Dermis blood vessel endothelial cell (primary cell): ENCODE measurements at places on chromosomes 5 and 9.

GRCh38 chr5:125150041-125150669 lies 403.7 kb upstream of the ZNF608 start:
- no peak for DNase-seq

- DNase-seq, result no peak
Observed at GRCh38 chr5:54894957-54895815, 90.2 kb downstream of the ESM1 start.

- no peak for DNase-seq
Observed at GRCh38 chr5:120942596-120943350, 478.7 kb downstream of the PRR16 start.

- DNase-seq, result no peak
Observed at GRCh38 chr5:158621391-158621790, 478.3 kb downstream of the EBF1 start.

DNA sequence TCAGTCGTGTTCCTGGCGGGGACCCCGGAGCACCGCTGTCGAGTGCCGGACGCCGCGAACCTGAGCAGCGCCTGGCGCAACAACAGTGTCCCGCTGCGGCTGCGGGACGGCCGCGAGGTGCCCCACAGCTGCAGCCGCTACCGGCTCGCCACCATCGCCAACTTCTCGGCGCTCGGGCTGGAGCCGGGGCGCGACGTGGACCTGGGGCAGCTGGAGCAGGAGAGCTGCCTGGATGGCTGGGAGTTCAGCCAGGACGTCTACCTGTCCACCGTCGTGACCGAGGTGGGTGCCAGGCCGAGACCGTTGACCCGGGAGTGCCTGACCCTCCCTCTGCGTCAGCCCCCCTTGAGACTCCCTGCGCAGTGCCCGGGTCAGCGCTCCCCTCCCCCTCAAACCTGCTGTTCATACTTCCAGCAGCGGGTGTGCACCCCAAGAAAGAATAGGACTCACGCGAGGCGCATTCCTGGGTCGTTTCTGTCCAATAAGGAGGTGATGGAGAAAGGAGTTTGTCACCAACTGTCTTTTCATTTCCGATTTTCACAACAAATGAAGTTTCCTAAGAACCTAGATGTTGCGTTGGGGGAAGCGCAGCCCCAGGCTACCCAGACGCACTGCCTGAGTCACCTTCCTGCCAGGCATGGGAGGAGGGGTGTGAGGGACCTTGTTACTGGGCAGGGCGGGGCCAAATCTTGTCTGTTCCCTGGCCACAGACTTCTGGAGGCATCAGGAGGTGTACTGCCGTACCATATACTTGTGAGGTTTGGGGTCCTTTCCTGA lies 722 bp downstream of the SLC22A4 start:
- peak; percentile 94 for DNase-seq

- no peak for DNase-seq
Observed at GRCh38 chr5:145996135-145996534, 59.8 kb downstream of the SH3RF2 start.

GRCh38 chr5:103259705-103260355 lies 1.3 kb downstream of the MACIR start:
- no peak for DNase-seq

GRCh38 chr5:74031536-74031935 lies 405.5 kb downstream of the ARHGEF28 start:
- DNase-seq, result no peak

DNA sequence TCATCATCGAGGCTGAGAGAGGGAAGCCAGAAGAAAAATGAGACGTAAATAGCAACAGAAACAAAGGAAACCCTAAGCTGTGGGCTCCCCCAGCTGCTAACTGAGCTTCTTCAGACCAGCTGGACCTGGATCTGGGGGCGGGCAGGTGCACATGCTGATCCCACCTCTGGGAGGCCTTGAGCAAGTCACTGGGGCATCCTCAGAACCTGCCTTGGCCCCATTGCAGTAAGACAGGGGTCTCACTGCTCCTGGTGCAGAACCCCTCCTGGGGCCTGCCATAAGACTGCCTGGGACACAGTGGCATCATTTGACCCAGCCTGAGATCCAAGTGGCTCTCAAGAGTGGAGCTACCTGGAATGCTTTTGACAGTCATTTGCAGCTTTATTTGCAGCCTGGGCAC lies 77.4 kb downstream of the PHF2 start:
- DNase-seq, result no peak

- DNase-seq, result no peak
Observed at GRCh38 chr9:15154677-15155076, 152.3 kb downstream of the TTC39B start.

- no peak for DNase-seq
Observed at GRCh38 chr5:20369518-20369885, 381.5 kb upstream of the CDH18 start.

DNA sequence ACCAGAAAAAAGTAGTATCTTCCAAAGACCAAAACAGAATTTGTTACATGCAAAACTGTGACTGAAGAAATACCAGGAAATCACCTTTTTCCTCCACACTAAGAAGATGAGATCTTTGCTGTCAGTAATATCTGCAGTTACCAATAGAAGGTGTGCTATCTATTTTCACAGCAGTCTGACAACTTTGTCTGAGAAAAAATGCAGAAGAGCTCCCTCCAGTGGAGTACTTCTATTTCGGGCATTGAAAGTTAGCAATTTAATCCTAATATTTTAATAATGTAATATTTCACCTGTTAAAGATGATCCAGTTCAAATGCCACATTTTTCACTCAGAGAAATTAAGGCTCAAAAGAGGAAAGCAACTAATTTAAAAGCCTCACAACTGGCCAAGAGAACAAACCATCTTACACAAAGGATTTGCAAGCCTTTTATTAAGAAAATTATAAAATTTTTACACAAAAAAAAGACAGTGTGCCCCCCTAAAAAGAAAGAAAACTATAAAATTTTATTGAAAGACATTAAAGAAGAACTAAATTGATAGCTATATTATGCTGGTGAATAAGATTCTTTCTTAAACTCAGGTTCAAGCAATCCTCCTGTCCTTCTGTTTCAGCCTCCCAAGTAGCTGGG lies 50.6 kb downstream of the DEPDC1B start:
- DNase-seq, result peak; percentile 60

DNA sequence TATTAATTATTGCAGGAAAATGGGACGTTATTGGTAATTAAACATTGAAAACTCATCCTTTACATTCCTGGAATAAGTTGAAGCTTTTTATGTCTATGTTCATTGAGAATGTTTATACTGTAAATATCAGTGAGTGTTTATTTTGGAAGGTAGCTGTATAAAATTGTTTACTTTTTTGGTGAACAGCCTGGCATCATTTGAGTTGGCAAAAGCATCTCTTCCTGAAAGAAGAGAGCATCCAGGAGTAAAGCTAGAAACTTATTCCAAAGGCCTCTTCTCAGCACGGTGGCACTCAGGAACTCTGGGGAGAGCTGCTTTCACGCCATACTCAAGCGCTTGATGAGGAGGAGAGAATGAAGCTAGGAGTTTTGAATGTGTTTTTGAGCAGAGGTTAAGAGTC lies 79.9 kb downstream of the GAPVD1 start:
- no peak for DNase-seq

- DNase-seq, result no peak
Observed at GRCh38 chr9:76926846-76927245, 20.9 kb upstream of the PRUNE2 start.

- no peak for DNase-seq
Observed at GRCh38 chr5:63346451-63346850, 615.8 kb downstream of the HTR1A start.

GRCh38 chr9:113929634-113930389 lies 53.7 kb downstream of the ZNF618 start:
- DNase-seq, result peak; percentile 97

GRCh38 chr5:78717674-78718584 lies 69.4 kb upstream of the LHFPL2 start:
- DNase-seq, result no peak

GRCh38 chr5:115831163-115831768 lies 10.1 kb downstream of the ATG12 start:
- DNase-seq, result peak; percentile 62

DNA sequence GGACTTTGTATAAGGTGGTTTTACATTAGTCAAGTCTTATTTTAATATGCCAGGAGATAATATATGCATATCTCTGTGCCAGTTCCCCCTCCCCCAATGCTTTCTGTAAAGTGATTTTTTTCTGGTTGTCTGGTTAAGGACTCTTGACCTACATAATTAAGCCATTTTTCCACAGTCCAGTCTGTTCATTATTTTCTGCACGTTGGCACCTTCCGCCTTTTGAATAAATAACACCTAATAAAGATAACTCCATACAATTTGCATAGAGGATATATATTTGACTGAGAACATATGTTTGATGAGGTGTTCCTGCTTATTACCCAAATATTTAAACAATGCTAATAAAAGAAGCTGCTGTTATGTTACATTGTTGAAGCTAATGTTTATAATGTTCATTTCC lies 320.9 kb downstream of the DMAC1 start:
- DNase-seq, result no peak

DNA sequence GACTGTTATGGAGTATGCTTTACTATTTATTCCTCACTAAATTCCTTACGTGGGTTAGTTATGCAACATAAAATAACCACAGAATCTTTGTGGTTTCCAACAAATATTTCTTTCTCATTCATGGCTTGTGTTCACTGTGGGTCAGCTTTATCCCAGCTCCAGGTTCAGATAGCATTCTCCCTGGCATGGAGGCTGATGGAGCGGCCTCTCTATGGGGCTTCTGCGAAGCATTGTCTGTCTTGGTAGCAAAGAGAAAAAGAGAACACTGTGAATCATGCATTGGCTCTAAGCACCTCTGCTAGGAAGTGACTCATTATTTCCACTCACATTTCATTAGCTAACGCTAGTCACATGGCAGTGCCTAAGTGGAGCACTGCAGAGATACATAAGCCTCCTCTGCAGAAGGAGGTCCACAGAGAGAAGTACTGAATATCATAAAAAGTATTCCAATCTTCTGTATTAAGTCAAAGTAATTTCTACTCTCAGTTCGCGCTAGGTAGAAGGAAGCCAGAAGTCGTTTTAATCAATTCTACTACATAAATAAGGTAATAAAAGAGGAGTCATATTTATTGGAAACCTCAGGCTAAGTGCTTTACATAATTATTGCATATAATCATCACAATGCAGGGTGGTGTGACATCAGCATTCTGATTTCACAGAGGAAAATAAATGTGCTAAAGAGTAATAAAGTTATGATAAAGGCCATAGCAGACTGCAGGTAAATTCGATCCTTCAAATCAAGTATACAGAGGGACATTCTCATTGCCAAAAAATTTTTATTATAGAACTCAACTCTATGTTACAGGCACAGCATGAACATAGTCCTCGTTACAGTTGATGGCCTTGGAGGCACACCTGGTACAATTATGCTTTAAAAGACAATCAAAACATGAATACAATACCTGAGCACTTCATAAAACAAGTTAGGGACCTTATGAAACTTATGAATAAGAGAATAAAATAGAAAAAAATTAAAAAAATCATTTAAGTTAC lies 531.1 kb downstream of the CETN3 start:
- DNase-seq, result peak; percentile 20

DNA sequence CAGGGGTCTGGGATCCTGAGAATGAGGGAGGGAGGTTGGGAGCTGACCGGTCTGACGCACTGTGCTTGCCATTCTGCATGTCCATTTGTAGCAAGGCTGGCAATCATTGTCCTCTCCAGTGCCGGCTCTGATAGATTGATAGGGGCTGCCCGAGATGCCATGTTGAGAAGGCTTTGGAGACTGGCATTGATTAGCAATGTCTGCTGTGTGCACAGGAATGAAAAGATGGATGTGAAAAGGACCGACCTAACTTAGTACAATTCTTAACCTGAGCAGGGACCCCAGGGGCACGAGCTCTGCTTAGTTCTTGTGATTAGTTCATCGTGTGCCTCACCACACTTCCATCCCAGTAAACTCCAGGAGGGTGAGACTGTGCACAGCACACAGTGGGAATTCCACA lies 17.0 kb downstream of the NEK6 start:
- no peak for DNase-seq

DNA sequence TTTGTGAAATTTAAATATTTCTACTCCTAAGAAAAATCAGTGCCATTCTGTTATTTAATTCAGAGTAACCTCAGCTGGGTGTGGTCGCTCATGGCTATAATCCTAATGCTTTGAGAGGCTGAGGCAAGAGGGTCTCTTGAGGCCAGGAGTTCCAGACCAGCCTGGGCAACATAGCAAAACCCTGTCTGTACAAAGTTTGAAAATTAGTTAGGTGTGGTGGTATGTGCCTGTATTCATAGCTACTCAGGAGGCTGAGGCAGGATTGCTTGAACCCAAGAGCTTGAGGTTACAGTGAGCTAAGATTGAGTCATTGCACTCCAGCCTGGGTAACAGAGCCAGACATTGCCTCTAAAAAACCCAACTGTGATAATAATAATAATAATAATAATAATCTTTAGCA lies 44.8 kb upstream of the CNTLN start:
- DNase-seq, result no peak

DNA sequence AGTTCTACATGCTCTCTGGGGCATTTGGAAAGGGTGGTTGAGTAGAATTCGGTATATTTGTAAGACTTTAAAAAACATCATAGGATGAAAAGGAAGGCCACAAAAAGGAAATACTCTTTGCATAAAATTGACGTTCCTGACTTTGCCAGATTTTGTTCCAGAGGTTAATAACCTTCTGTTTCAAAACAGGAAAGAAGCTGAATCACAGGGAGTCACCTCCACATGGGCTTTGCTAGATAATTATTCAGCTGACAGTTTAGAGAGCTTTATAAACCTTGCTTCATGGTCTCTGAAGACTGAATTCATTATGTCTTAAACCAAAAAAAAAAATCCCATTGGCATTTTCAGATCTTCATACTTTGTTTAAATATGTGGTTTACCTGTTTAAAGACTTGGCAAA lies 203.7 kb downstream of the SEMA6A start:
- DNase-seq, result peak; percentile 83

GRCh38 chr9:135049460-135049859 lies 38.0 kb upstream of the OLFM1 start:
- DNase-seq, result no peak

DNA sequence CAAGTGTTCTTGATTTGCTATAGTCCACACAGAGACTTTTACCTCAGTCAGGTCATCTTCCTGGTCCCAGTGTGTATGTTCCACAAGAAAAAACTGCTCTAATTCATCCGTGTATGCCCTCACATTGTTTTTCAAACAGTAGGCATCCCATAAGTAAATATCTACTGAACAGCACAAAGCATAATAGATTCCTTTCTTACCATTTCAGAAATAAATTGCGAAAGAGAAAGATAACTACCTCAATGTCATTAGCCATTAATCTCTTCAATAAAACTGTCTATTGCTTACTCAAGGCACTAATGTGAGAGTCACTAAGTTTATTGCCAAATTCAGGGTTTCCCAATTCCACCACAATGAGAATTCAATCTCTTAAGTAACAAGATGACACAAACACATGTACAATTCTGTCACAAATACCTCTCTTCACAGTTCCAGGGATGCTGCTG lies 9.6 kb downstream of the FBXW2 start:
- DNase-seq, result no peak

DNA sequence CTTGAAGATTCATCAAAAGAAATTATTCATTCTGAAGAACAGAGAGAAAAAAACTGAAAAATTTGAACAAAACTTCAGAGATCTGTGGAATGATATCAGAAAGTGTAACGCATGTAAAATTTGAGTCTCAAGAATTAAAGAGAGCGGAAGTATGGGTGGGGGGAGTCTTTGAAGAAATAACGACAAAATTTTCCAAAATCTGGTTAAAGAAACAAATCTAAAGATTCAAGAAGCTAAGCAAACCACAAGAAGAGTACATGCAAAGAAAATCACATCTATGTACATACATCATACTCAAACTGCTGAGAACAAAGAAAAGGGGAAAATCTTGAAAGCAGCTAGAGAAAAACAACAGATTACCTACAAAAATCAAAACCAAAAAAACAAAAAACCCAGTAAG lies 149.4 kb upstream of the TBCA start:
- DNase-seq, result no peak

- DNase-seq, result peak; percentile 73
Observed at GRCh38 chr9:91426123-91426745, 2.6 kb upstream of the NFIL3 start.

GRCh38 chr5:174311531-174312269 lies 266.2 kb downstream of the NSG2 start:
- DNase-seq, result peak; percentile 74
